ENCODE measurements at places on chromosomes 1 and 21. TPM values are rescaled to one million over a fixed set of nuclear protein-coding genes. Genes with fewer than 3 reads are reported as not detected.

Gene CLDN14
- total RNA-seq = not detected

Gene KCNE2
- 0.17 TPM for total RNA-seq

Gene TEKT2
- total RNA-seq = not detected

Gene CFH
- total RNA-seq = 2.0 TPM

Gene ANKRD65
- 7.5 TPM for total RNA-seq

Gene KMO
- 15.3 TPM for total RNA-seq

Gene ADAMTS1
- total RNA-seq = 339 TPM

Gene OR2L8
- 0.83 TPM for total RNA-seq

Gene NHLH1
- total RNA-seq = 0.13 TPM

Gene MAP3K7CL
- 6.0 TPM for total RNA-seq

Gene SHISA4
- total RNA-seq = 11.7 TPM

Gene ATG4C
- 8.1 TPM for total RNA-seq

Gene DYRK3
- 35.3 TPM for total RNA-seq

Gene DISP1
- total RNA-seq = 2.7 TPM

Gene WNT4
- 0.27 TPM for total RNA-seq

Gene PRAMEF25
- total RNA-seq = not detected

Gene RHCE
- total RNA-seq = not detected

Gene LEFTY2
- total RNA-seq = not detected

Gene PTPN22
- under 0.01 TPM for total RNA-seq

Gene SWT1
- 3.1 TPM for total RNA-seq

Gene ZSWIM5
- total RNA-seq = 0.50 TPM

Gene CCDC185
- total RNA-seq = not detected

Gene FAM151A
- total RNA-seq = not detected

Gene PTPRF
- 152 TPM for total RNA-seq

Gene LCE3D
- not detected for total RNA-seq

Gene SLAMF8
- not detected for total RNA-seq
